ENCODE measurements at places on chromosomes 1 and 21.

DNA sequence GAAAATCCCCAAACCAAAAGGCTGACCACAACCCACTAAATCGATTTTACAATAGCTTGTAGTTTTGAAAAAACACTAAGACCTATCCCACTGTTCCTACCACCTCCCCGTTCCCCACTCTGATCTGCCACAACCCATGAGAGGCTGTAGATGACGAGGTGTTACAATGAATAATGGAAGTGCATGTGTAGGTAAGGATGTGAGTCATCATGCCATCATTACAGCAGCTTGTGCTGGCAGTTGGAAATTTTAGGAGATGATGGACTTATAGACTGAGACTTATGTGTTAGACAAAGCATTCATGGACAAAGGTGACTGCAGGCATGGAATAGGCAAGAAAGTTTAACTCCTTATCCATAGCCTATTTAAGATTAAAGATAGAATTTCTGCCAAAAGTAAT lies 184.7 kb upstream of the CACYBP start:
- no peak for DNase-seq

DNA sequence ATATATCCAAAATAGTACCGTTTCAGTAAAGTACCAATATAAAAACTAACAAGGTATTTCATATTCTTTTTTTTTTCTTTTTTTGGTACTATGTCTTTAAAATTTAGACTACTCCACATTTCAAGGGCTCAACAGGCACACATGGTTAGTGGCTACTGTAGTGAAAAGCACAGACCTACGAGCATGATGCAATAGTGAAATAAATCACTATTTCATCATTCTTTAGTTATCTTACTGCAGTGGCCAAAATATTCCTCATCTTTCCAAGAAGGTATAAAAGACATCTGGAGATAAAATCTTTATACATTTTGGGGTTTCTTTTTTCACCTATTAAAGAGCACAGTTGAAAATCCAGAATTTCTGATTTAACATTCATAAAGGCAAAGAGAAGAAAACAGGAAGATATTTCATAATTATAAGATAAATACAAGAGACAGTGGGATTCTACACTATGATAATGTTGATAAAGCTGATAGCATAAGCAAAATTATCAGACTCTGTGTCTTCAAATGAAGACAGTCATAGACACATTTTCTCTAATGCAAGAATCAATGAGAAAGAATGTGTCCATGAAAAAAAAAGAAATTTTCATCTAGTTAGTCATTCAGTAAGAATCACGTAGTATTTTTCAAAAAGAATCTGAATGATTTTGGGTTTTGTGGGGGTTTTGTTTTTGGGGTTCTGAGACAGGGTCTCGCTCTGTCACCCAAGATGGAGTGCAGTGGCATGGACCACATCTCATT lies 41.9 kb downstream of the CEP170 start:
- no peak for DNase-seq

DNA sequence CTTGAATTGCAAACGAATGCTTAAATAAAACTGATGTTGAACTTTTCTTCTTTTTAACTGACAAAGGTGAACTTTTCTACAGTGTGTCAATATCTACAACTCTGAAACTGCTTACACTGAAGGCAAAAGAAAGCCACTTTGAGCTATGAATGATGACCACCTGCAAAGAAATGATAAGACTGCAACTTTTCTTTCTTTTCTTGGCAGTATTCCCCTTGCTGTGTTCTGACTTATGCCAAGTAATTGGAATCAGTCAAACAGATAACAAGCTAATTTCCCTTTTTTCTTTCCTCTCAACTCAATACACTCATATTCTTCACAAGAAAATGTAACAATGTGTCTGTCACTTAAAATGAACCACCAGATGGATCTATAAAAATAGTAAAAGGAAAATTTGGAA lies 588.1 kb upstream of the BRINP3 start:
- DNase-seq, result no peak

DNA sequence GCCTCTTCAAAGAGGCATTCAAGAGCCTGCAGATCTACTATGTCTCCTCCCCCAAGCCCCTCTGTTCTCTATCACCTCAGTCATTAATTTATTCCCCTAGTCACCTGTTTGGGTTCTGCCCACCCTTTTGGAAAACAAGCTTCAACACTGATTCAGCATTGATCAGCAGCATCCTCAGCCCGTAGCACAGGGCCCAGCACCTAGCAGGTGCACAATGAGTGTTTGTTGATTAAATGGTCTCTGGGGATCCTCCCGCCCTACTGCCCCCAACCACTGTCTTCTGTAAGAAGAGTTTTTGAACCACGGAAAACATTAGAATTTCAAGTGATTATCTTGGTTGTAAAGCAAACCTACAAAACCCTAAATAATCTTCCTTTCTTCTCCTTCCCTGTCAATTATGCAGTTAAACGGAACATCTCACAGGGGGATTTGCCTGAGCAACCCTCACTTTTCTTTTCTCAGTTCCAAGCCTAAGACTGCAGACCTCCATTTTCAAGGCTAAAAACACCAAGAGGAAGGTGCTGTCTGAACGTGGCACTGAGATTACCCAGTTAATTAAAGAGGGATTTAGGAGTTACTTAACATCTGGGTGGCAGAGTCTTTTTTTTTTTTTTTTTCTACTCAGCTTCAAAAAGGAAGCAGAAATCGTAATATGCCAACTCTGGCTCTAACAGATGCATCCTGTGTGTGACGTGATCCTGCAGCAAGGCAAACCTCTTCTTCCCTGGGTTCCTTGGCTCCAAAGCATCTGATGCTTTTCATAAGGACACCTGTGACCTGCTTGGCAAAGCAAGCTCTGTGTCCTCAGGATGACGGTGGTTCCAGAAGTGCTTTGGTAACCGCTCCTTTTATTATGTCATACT lies 163.0 kb downstream of the KAZN start:
- DNase-seq, result no peak

GRCh38 chr1:182698971-182699370 lies 14.6 kb upstream of the RGS8 start:
- DNase-seq, result no peak

- DNase-seq, result no peak
Measured at GRCh38 chr1:22710701-22711049, at the start of gene EPHB2. EPHB2 (plus strand) TSS chr1:22710839; CDS start chr1:22710983, 144 bp downstream.

DNA sequence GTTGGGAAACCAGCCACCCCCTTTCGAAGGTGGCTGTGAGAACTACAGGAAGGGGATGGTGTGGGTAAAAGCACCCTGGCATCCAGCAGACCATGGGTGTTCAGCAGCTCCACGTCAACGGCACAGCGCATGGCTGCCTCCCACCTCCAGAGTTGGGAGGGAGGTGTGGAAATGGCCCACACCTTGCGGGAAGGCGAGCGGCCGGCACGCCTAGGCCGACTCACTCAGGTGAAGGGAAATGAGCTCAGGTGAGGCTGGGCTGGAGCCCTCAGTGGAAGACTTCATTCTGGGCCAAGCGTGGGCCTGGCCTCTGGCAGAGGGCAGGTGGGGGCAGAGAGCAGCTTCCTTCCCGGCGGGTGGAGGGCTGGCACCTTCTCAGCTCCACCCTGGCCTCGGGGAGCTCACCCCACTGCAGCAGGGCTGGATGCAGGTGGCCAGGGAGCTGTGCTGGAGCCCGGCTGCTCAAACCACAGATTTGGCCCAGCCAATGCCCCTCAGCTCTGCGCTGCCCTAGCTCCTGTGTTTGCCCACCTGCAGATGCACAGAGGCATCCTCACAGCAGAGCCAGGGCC lies 24.8 kb upstream of the ALDH4A1 start:
- DNase-seq, result no peak

- DNase-seq, result no peak
Measured at GRCh38 chr1:94707321-94708298, 112.5 kb upstream of the SLC44A3 start.

- DNase-seq, result no peak
Measured at GRCh38 chr1:91779548-91780021, 106.4 kb downstream of the TGFBR3 start.
